T-helper 17 cell (primary cell): ENCODE measurements at places on chromosomes 3 and 15.

GRCh38 chr15:58243070-58243469 lies 104.9 kb downstream of the AQP9 start:
- H3K27ac ChIP-seq, result no peak overlapping the region
- peaks cover 9% of the 10 kb centered on the region for H3K27me3 ChIP-seq
- no peak for DNase-seq
- H3K4me3 ChIP-seq, result no peak overlapping the region
- no peaks in the 10 kb centered on the region for H3K4me1 ChIP-seq

- no peaks in the 10 kb centered on the region for H3K27me3 ChIP-seq
- no peaks in the 10 kb centered on the region for H3K36me3 ChIP-seq
- no peaks in the 10 kb centered on the region for H3K4me1 ChIP-seq
- H3K4me3 ChIP-seq, result no peak overlapping the region
Observed at GRCh38 chr3:106068381-106068780, 199.6 kb upstream of the CBLB start.

DNA sequence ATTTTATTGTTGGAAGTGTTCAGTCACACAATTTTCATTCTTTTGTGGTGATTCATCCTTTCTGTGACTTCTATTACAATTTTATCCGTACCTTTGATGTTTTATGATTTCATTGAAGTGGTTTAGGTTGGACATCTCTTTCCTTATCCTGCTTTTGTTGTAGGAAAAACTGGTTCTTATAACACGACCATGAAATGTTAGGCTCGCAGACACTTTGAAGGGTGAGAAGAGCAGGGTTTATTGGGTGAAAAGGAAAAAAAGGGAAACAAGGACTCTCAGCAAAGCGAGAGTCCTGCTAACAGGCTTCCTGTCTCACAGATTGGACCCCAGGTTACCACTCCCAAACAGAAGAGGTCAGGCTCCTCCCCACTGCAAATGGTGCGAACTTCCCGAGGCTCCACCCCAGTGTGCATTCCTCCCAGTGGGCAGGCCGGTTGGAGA lies 257.4 kb downstream of the STXBP5L start:
- no peak for DNase-seq
- no peaks in the 10 kb centered on the region for H3K27me3 ChIP-seq
- H3K36me3 ChIP-seq, result no peaks in the 10 kb centered on the region
- H3K4me3 ChIP-seq, result no peak overlapping the region
- no peaks in the 10 kb centered on the region for H3K4me1 ChIP-seq
- no peak overlapping the region for H3K27ac ChIP-seq

DNA sequence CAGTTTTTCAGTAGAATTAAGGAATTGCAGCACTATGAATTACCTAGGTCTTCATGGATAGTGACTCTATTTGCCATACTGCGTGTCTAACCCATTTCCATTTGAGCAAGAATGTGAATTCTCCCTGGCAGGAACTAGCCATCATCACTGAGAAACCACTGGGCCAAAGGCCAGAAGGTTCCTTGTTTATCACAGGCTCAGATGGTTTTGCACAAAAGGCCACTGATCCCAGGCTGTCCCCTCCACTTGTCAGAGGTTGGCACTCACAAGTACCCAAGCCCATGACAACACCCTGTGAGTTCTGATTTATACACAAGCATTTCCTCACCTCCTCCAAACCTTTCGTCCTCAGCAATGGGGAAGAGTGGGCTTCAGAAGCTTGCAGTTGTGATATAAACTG lies 131.8 kb downstream of the FOXB1 start:
- H3K27me3 ChIP-seq, result peaks cover 37% of the 10 kb centered on the region
- no peak for DNase-seq

DNA sequence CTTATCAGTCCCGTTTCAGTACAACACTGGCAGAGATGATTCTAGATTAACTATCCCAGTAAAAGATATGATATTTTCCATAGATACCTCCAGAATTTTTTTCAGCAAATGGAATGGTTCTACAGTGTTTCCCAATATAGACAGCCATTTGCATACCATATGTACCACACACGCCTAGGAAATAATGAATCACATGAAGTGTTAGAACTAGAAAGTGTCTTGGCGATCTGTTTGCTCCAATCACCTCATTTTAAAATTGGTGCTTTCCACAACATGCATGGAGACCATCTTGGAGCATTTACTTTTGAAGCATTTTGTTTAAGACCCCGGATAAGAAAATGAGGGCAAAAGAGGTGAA lies 2.0 kb downstream of the C2CD4A start:
- no peak for DNase-seq
- peaks cover 17% of the 10 kb centered on the region for H3K4me1 ChIP-seq
- peaks cover 5% of the 10 kb centered on the region for H3K27me3 ChIP-seq
- H3K27ac ChIP-seq, result peak overlapping the region; percentile 27

DNA sequence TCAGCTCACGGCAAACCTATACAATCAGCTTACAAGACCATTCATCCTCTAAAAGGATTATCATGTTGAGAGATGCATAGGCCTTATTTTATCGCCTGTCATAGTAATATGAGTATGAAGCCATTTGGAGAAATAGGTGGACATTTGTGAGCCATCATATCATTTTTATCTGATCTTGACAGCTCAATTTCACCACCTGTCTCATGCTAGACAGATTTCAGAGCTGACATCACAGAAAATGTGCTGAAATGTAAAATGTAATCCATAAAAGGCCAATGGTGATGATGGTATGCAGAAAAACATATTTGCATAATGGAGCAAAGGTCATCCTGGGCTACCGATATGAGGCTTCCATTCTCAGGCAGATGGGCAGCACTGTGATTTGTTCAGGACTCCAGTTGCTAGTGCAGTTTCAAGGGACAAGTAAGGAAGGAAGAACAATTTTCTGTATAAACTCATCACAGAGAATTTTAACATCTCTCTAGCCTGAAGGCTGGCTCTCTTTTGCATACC lies 221.5 kb downstream of the ULK4 start:
- H3K4me1 ChIP-seq, result no peaks in the 10 kb centered on the region
- no peak for DNase-seq
- H3K4me3 ChIP-seq, result no peak overlapping the region

DNA sequence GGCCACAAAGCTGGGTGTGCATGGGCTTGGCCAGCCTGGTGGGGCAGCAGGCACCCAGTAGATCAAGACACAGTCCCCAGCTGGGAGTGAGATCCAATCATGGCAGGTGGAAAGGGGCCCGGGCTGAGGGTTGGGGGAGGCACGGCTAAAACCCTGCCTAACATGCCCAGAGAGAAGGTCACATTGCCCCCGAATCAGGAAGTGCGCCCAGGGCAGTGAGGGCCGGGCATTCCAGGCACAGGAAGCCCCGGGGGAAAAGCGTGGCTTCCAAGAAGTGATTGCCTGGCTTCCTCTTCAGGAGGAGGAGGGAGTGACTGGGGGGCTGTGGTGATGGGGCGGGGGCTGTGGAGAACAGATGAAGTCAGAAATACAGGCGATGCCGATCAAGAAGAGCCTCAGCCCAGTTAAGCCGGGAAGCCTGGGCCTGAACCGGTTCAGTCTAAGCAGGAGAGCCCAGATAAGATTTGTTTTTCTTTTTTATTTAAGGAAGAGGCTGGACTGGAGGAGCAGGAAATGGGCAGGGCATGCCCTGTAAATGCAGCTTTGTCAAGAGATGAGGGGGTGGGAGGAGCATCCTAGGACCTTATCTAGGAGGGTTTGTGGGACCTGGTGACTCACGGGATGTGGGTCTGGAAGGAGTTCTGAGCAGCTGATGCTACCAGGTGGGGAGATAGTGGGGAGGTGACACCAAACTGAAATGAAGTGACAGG lies 83.9 kb downstream of the CHSY1 start:
- peak overlapping the region; percentile 76 for H3K27ac ChIP-seq
- peak overlapping the region; percentile 75 for H3K4me3 ChIP-seq
- peaks cover 24% of the 10 kb centered on the region for H3K4me1 ChIP-seq
- no peaks in the 10 kb centered on the region for H3K27me3 ChIP-seq
- no peak for DNase-seq
- H3K36me3 ChIP-seq, result no peaks in the 10 kb centered on the region

GRCh38 chr15:90945091-90945490 lies 9.6 kb upstream of the RCCD1 start:
- no peak for DNase-seq
- no peak overlapping the region for H3K4me3 ChIP-seq

DNA sequence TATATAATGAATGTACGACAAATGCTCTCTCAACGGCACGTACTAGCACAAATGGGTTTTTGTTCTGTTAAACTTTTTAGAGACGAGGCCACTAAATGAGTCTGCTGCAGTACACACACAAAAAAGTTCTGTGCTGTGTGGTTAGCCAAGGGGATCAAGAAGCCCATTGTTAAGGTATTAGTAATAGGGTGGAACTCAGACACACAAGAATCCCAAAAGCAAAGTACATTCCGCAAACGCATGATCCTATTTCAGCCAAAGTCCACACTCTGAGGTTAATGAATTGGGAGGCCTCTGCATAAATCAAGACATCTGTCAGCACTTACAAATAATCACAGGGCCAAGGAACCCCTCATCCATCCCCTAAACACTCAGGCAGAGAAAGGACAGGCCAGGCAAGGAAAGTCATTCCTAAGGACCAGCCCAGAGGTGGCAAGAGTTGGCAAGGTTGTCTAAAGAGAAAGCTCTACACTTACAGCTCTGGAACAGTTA lies 12.1 kb downstream of the OSBPL10 start:
- H3K4me3 ChIP-seq, result no peak overlapping the region
- DNase-seq, result no peak
- peaks cover 39% of the 10 kb centered on the region for H3K27me3 ChIP-seq

GRCh38 chr15:80081390-80081789 lies 21.9 kb downstream of the ZFAND6 start:
- H3K36me3 ChIP-seq, result no peaks in the 10 kb centered on the region
- no peaks in the 10 kb centered on the region for H3K27me3 ChIP-seq
- H3K4me3 ChIP-seq, result no peak overlapping the region
- no peak overlapping the region for H3K27ac ChIP-seq
- H3K4me1 ChIP-seq, result peaks cover 23% of the 10 kb centered on the region
- no peak for DNase-seq

DNA sequence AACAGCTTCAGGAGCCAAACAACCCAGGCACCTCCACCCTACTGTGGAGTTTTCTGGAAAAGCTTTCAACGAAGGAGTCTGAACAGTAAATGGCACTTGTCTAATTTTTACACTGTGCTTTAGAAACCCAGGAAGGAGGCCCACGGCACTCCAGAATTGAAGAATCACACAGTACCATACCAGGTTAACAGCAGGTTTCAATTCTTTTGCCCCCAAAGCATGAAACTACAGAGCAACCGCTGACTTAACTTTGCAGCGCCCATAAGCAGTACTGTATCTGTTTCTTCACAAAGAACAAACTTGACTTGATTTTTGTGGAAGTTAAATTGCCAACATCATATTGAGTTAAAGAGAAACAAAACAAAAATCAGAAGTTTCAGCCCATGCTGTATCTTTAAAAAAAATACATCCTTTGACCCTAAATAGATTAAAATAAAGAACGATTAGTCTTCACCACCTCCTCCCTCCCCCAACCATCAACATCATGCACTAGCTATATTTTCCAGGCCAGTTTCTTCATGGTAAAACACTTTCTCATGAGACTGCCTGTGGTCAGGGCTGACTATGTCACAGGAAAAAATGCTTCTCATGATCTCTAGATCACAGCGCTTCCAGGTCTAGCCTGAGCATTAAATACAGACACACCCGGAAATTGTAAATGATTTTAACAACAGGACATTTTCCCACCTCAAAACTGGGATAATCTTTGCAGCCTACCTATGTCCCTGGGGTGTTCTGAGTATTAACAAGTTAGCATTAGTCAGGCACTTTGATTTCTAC lies 456.3 kb downstream of the FOXP1 start:
- peaks cover 73% of the 10 kb centered on the region for H3K4me1 ChIP-seq
- peak overlapping the region; percentile 99 for H3K4me3 ChIP-seq
- no peaks in the 10 kb centered on the region for H3K27me3 ChIP-seq
- peak overlapping the region; percentile 100 for H3K27ac ChIP-seq
- no peak for DNase-seq

- H3K4me1 ChIP-seq, result peaks cover 16% of the 10 kb centered on the region
- peaks cover 5% of the 10 kb centered on the region for H3K36me3 ChIP-seq
- no peak for DNase-seq
- H3K27me3 ChIP-seq, result no peaks in the 10 kb centered on the region
Observed at GRCh38 chr3:129254536-129255230, 5.3 kb downstream of the COPG1 start.

DNA sequence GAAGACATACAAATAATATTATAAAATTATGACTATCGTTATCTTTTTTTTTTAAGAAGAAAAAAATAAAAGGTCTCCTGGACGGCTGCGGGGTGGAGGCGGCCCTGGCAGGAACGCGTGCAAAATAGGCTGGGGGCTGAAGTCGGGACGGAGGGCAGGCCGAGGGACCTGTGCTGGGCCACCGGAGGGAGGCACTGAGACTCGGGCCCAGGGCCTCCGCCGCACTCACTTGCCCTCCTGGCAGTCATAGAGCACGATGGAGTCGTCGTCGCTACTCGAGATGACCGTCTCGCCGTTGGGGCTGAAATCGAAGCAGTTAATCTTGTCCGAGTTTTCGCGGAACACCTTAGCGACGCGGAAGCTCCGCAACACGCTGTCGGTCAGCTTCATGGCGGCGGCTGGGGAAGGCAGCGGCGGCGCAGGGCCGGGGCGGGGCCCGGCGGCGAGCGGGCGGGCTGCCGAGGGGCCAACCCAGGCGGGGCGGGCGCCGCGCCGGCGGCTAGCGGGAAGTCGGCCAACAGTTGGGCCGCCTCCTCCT lies 408 bp downstream of the WDR82 start:
- H3K27me3 ChIP-seq, result no peaks in the 10 kb centered on the region
- peaks cover 13% of the 10 kb centered on the region for H3K36me3 ChIP-seq
- DNase-seq, result peak; percentile 63
- peaks cover 62% of the 10 kb centered on the region for H3K4me1 ChIP-seq
- H3K4me3 ChIP-seq, result peak overlapping the region; percentile 100

GRCh38 chr3:66350601-66351000 lies 129.8 kb downstream of the SLC25A26 start:
- peak overlapping the region; percentile 0 for H3K27ac ChIP-seq
- H3K4me3 ChIP-seq, result no peak overlapping the region
- H3K27me3 ChIP-seq, result no peaks in the 10 kb centered on the region
- peaks cover 8% of the 10 kb centered on the region for H3K36me3 ChIP-seq
- H3K4me1 ChIP-seq, result peaks cover 4% of the 10 kb centered on the region
